Gastrocnemius medialis (tissue), 4 donors: ENCODE measurements at places on chromosomes 6 and 20. TPM values are rescaled to one million over a fixed set of nuclear protein-coding genes. Genes with fewer than 3 reads are reported as not detected.

Gene BANF2
- total RNA-seq = not detected

Gene NOX3
- total RNA-seq = not detected

DNA sequence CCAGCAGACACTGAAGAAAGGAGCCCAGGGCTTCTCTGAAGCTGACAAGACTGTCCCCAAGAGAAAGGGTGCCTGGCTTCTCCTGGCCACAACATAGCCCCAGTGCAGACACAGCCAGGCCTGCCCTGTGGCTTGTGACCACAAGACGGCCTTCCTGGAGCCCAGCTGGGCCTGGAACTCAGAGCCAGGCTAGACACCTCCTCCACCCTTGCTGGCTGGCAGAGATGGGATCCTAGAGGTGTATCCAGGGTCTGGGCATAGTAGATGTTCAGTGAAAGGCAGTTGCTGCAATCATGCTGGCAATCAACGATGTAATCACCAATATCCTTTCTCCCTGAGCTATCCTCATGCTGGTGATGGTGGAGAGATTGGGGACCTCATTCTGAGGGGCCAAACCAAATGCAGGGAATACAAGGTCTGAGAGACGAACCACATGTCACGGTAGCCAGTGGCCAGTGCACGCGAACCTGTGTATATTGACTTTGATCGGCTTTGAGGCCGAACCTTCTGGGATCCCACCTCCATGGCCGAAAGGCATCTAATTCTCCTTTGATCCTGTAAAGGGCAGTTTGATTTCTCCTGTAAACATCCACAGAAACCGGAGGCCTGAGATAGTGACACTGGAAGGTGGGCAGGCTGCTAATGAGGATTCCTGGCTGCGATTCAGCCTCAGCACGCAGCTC, 115.2 kb downstream of the PSMB1 start:
- DNase-seq = no peak
- peaks cover 34% of the 10 kb centered on the region for H3K4me1 ChIP-seq
- no peaks in the 10 kb centered on the region for H3K36me3 ChIP-seq
- no peaks in the 10 kb centered on the region for H3K27me3 ChIP-seq
- H3K4me3 ChIP-seq = peak overlapping the region; percentile 38

DNA sequence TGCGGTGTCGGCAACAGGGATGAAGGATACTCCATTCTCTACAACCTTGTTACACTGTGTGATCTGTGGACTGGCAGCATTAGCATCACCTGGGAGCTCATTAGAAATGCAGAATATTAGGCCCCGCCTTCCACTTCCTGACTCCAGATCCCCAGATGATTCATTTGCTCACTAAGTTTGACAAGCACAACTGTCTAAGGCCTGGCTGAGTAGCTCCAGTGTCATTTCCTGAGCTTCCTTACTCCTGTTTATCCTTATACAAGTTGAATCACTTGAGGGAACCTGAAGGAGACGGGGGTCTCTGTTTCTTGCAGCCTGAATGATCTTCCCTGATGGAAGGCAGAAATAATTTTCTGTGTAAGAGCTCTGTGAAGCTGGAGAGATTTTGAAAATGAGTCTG, 32.7 kb upstream of the PROKR2 start:
- no peaks in the 10 kb centered on the region for H3K4me1 ChIP-seq
- no peak overlapping the region for H3K4me3 ChIP-seq
- H3K27me3 ChIP-seq = no peaks in the 10 kb centered on the region
- H3K27ac ChIP-seq = no peak overlapping the region
- H3K36me3 ChIP-seq = no peaks in the 10 kb centered on the region

DNA sequence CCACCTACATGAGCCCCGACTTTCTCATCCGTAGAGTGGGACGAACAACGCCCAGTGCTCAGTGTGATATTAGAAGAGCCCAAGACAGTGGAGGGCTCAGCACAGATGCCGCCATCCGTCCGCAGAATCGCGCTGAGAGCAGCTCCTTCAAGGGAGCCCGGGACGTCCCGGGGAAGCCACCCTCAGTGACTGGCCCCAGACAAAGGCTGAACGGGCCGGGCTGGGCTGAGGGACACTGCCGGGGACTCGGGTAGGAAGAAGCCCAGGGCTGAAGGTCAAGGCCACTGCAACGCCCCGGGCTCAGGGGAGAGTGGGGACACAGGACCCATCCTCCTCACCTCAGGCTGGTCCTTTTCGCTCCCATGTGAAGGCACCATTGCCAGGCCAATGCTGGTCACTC, 12.8 kb upstream of the CHRNA4 start:
- no peaks in the 10 kb centered on the region for H3K36me3 ChIP-seq
- H3K27ac ChIP-seq = no peak overlapping the region
- DNase-seq = no peak
- H3K4me1 ChIP-seq = no peaks in the 10 kb centered on the region

DNA sequence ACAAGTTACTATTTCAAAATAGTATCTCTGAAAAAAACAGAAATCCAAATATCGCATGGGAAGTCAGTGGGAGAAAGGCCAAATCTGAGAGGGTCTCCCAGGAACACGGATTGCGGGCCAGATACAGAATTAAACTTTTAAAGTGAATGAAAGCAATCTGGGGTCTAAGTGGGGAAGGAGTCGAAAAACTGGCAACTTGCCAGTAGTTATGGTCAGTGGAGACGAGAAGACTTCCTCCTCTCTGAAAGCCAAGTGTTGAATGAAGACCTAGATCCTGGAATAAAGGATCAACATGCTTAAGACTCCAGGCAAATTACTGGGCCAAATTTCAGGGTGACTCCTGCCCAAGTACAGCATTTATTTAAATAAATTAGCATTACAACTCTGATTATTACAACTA, 123.6 kb downstream of the BFSP1 start:
- no peak overlapping the region for H3K4me3 ChIP-seq
- no peaks in the 10 kb centered on the region for H3K27me3 ChIP-seq
- H3K4me1 ChIP-seq = no peaks in the 10 kb centered on the region
- DNase-seq = no peak
- no peaks in the 10 kb centered on the region for H3K36me3 ChIP-seq
- no peak overlapping the region for H3K27ac ChIP-seq

- H3K27ac ChIP-seq = no peak overlapping the region
- no peaks in the 10 kb centered on the region for H3K27me3 ChIP-seq
- no peaks in the 10 kb centered on the region for H3K4me1 ChIP-seq
- DNase-seq = no peak
- H3K4me3 ChIP-seq = no peak overlapping the region
Observed at GRCh38 chr6:21118216-21118780, 475.3 kb upstream of the SOX4 start.

GRCh38 chr6:155418017-155418761, 37.5 kb downstream of the NOX3 start:
- no peak for DNase-seq
- H3K36me3 ChIP-seq = no peaks in the 10 kb centered on the region
- no peak overlapping the region for H3K27ac ChIP-seq
- H3K4me1 ChIP-seq = no peaks in the 10 kb centered on the region
- H3K4me3 ChIP-seq = peak overlapping the region; percentile 17

- H3K27ac ChIP-seq = no peak overlapping the region
- no peaks in the 10 kb centered on the region for H3K4me1 ChIP-seq
- DNase-seq = no peak
- peaks cover 8% of the 10 kb centered on the region for H3K27me3 ChIP-seq
Observed at GRCh38 chr6:167244991-167245390, 46.1 kb upstream of the UNC93A start.
